ENCODE measurements at places on chromosomes 4 and X. TPM values are rescaled to one million over a fixed set of nuclear protein-coding genes. Genes with fewer than 3 reads are reported as not detected.

Gene IL2
- total RNA-seq: not detected

Gene TACC3
- total RNA-seq: 13.2 TPM

Gene OPHN1
- total RNA-seq: 4.8 TPM

Gene DCAF4L1
- total RNA-seq: under 0.01 TPM

Gene TKTL2
- total RNA-seq: not detected

Gene SLC9A7
- total RNA-seq: 30.5 TPM

Gene FABP2
- total RNA-seq: not detected

Gene GPR78
- 0.37 TPM for total RNA-seq

Gene SLC6A14
- total RNA-seq: not detected

Gene LRP2BP
- 0.59 TPM for total RNA-seq

Gene GLRA3
- not detected for total RNA-seq

Gene NHS
- total RNA-seq: 0.98 TPM

Gene XK
- not detected for total RNA-seq

Gene PDZD4
- 0.20 TPM for total RNA-seq

Gene CENPU
- total RNA-seq: 15.4 TPM

Gene HS3ST1
- total RNA-seq: not detected

Gene STATH
- total RNA-seq: not detected

Gene OGT
- total RNA-seq: 112 TPM

Gene IL1RAPL1
- total RNA-seq: 0.39 TPM

Gene IL1RAPL2
- 0.20 TPM for total RNA-seq

Gene PACRGL
- total RNA-seq: 27.8 TPM

Gene ZNF711
- total RNA-seq: under 0.01 TPM

Measured in subcutaneous preadipocyte (primary cell).